ENCODE measurements at places on chromosomes 12 and 14. TPM values are rescaled to one million over a fixed set of nuclear protein-coding genes. Genes with fewer than 3 reads are reported as not detected.

The POTEM gene
- not detected for total RNA-seq

The HHIPL1 gene
- total RNA-seq, result 1.8 TPM

The RPL10L gene
- not detected for total RNA-seq

The TXNDC16 gene
- 3.1 TPM for total RNA-seq

The CPM gene
- total RNA-seq, result 7.4 TPM

The KRT78 gene
- total RNA-seq, result not detected

The CAPZA3 gene
- not detected for total RNA-seq

The ACOT6 gene
- not detected for total RNA-seq

The TAS2R9 gene
- total RNA-seq, result not detected

The SNRPF gene
- total RNA-seq, result 15.0 TPM

The VPS29 gene
- 100 TPM for total RNA-seq

The DLGAP5 gene
- 48.5 TPM for total RNA-seq

The NYNRIN gene
- 9.6 TPM for total RNA-seq

The KIF5A gene
- total RNA-seq, result 0.45 TPM

The ARHGAP5 gene
- 24.7 TPM for total RNA-seq

The SERPINA10 gene
- total RNA-seq, result not detected

The ENDOU gene
- total RNA-seq, result not detected

The ADGRD1 gene
- 0.84 TPM for total RNA-seq

The DPY19L2 gene
- total RNA-seq, result 2.5 TPM

The TMCC3 gene
- 0.74 TPM for total RNA-seq

The CDH24 gene
- total RNA-seq, result 9.8 TPM
